ENCODE measurements at places on chromosomes 16 and 17. TPM values are rescaled to one million over a fixed set of nuclear protein-coding genes. Genes with fewer than 3 reads are reported as not detected.

Gene MTHFSD
- 21.2 TPM for total RNA-seq

GRCh38 chr16:23494188-23494587 is 16.1 kb downstream of the GGA2 start:
- no peak for DNase-seq

GRCh38 chr17:28199115-28199514 is 119.9 kb upstream of the TMEM97 start:
- DNase-seq, result no peak

DNA sequence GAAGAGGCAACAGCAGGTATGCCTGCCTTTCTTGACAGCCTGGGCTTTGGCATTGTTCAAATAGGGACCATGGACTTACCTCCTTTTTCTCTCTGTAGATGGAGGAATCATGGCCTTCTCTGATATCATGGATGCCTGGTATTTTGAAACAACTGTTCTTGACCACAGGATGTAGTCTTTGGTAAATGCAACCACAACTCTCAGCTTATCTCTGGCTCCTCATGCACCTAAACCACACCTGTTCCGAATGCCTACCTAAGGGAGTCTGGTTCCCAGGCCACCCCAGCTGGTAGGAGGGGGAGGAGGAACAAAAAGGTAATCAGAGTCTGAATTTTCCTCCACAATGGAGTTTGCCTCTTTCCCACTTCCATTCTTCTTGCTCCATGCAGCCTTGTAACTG is 18.8 kb downstream of the CDK5RAP3 start:
- no peak for DNase-seq

GRCh38 chr17:45367216-45367615 is 50.4 kb upstream of the MAP3K14 start:
- no peak for DNase-seq

Gene KRT17
- total RNA-seq, result 2.6 TPM

DNA sequence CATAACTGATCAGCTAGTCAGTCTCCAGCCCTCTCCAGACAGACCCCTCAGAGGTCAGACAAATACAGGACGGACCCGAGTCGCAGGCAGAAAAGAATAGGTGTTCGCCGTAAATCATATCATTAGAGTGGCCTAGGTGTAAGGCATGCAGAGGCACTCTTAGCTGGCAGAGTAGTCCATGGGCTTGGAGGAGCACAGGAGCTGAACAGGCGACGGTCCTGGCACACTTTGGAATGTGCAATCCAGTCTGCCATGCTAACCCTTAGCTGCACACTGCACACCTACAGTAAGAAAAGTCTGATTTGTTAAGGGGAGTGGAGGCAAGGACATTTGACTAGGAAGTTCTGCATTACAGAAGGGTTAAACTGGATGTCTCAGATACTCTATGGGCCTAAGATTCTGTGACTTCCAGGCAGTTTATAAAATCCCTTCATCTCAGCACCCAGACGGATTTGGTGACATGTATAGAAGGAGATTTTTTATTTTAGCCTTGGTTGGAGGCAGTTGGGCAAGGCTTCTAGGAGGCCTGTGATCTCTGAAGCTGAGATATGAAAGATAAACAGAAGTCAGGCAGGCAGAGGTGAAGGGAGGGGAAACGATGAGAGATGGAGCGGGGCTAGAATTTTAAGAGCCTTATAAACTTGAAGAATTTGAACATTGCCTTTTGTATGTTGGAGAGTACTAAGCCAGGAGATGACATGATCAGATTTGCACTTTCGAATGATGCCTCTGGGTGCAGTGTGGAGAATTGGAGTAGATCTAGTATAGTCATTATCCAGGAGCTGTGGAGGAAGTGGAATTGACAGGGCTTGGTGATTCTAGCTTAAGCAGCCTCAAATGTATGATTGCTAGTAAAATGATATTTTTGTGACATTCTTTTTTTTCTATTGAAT is 34.6 kb upstream of the SLC5A11 start:
- no peak for DNase-seq

Gene PROCA1
- 4.4 TPM for total RNA-seq

GRCh38 chr17:40909351-40909750 is 24.3 kb upstream of the KRT20 start:
- DNase-seq, result peak; percentile 83

Gene ABCC12
- not detected for total RNA-seq
